Brain (organoid and tissue), 16 donors: ENCODE measurements at places on chromosomes 11 and 22.

GRCh38 chr22:38755911-38756532 is at the start of gene SUN2:
SUN2 (minus strand) TSS chr22:38755998; CDS start chr22:38752628, 3,370 bp downstream.
- DNase-seq, result peak; percentile 96

DNA sequence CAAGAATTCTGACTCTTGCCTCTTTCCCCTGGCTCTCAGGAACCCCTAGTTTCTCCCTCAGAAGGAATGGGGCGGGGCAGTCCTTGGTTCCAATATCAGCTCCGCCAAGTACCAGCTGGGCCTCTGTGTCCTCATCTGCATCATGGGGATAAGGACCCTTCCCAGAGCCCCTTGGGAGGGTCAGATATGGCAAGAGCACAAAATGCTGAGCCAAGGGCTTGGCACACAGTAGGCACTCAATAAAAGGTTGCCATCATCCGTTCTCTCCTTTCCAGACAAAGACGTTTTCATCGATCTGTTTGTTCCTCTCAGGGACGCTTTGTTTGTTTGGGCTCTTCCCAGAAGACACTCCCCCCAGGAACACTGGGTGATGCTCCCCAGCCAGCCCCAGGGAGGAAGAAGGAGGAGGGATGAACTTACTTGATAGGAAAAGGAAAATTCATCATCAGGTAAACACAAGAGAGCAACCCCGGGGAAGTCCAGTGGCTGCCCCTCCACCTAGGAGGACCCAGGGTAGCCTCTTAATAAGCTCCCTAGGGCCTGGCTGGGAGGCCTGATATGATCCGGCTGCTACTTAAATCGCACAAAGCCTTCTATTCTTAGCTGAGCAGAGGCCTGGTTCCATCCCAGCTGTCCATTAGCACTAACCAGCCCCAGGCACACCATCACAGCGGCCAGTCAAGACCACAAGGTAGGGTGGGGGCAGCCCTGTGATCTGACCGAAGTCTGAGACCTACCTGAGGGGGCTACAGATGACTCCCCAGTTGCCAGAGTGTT is 19.6 kb downstream of the GDPD5 start:
- DNase-seq, result no peak

- DNase-seq, result no peak
Observed at GRCh38 chr11:4611986-4612385, 4.0 kb upstream of the TRIM68 start.

- no peak for DNase-seq
Observed at GRCh38 chr11:8649361-8649760, 33.1 kb downstream of the TRIM66 start.
